ENCODE measurements at places on chromosomes 1 and 21. TPM values are rescaled to one million over a fixed set of nuclear protein-coding genes. Genes with fewer than 3 reads are reported as not detected.

CIART gene
- 2.6 TPM for total RNA-seq

SHISA4 gene
- total RNA-seq: 20.3 TPM

TMEM222 gene
- 41.2 TPM for total RNA-seq

LEPROT gene
- 63.0 TPM for total RNA-seq

UBL4B gene
- not detected for total RNA-seq

SPRR2F gene
- not detected for total RNA-seq

UAP1 gene
- 130 TPM for total RNA-seq

OR14K1 gene
- not detected for total RNA-seq

Measured in vein endothelial cell (primary cell).